ENCODE measurements at places on chromosomes 16 and 17.

DNA sequence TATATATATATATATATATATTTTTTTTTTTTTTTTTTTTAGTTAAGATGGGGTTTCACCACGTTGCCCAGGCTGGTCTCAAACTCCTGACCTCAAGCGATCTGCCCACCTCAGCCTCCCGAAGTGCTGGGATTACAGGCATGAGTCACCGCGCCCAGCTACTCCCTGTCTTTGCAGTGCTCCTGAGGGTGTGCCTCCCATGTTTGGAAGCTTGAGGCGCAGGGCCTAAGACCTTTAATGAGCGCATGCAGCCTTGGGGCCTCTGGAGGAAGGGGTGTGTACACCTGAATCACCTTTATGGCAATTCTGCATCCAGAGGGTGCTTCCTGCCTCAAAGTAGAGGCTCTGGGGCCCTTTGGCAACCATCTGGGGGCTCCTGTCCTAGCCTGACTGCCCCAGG lies 219.4 kb upstream of the CIBAR2 start:
- DNase-seq: no peak

DNA sequence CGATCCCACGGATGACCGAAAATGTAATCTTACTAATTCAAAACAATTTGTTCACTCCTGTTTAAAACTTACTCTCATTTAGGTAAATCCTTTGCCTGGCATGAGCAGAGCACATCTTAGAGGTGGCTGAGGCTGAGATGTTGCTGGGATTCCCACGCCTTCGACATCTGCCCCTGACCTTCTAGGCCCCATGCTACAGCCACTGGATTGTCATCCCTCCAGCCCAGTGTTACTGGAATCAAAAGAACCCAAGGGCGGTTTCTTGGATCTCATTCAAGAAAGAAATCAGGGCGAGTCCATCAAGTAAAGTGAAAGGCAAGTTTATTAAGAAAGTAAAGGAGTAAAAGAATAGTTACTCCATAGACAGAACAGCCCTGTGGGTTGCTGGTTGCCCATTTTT lies 64.5 kb upstream of the SHISA6 start:
- DNase-seq: no peak

DNA sequence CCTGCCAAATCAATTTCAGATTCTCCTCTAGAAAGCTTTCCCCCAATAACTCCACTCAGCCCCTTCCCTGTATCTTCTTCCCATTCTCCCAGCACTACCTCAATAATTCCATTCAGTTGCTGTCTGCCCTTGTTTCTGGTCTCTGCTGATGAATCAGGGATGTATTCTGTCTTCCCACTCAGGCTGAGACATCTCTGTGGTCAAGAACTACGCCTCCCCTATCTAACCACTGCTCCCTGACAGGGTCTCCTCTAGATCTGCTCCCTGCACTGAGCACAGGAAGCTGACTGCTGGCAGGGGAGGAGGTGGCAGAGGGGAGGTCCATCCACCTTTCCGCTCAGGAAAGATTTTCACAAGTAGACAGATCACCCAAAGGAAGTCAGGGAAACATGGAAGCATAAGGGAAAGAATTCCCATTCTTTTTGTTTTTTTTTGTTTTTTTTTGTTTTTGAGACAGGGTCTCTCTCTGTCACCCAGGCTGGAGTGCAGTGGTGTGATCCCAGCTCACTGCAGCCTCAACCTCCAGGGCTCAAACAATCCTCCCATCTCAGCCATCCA lies 16.9 kb upstream of the SP2 start:
- DNase-seq: no peak

DNA sequence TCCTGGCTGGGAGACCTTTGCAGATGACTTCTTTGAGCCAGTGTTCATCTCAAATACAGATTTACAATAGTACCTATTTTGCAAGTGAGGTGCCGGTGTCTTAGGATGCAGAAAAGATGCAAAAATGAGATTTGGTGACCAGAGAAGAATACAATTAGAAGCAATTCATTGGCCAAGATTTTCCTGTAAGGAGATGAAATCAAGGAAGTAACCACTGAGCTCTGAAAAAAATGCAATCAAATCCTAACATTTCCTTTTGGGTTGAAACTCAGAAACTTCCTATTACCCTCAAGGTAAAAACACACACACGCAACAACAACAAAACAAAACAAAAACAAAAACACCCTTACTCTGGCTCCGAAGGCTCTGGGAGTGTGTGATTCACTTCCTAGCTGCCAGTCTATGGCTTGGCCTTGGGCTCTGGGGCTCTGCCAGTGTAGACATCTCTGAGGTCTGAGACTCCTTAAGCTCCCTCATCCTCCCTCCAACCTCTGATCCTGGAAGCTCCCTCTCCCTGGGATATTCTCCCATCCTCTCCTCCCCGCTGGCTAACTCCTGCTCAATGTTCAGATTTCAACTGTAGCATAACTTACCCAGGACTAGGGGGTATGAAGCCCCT lies 16.8 kb upstream of the MT4 start:
- DNase-seq: no peak

- DNase-seq: no peak
These were observed 104.0 kb upstream of the CCL2 start for GRCh38 chr17:34151102-34151501.

- no peak for DNase-seq
These were observed 37.9 kb downstream of the SOX8 start for GRCh38 chr16:1019231-1020090.

GRCh38 chr17:20562587-20562986 lies 16.9 kb upstream of the CDRT15L2 start:
- no peak for DNase-seq

- no peak for DNase-seq
These were observed 11.6 kb upstream of the CES4A start for GRCh38 chr16:66976746-66977145.

GRCh38 chr17:81723651-81724209 lies 11.6 kb downstream of the SLC25A10 start:
- no peak for DNase-seq

GRCh38 chr17:7640783-7641182 lies 9.9 kb upstream of the ATP1B2 start:
- DNase-seq: no peak

- DNase-seq: no peak
These were observed 1.3 kb upstream of the CENPV start for GRCh38 chr17:16354585-16354984.

DNA sequence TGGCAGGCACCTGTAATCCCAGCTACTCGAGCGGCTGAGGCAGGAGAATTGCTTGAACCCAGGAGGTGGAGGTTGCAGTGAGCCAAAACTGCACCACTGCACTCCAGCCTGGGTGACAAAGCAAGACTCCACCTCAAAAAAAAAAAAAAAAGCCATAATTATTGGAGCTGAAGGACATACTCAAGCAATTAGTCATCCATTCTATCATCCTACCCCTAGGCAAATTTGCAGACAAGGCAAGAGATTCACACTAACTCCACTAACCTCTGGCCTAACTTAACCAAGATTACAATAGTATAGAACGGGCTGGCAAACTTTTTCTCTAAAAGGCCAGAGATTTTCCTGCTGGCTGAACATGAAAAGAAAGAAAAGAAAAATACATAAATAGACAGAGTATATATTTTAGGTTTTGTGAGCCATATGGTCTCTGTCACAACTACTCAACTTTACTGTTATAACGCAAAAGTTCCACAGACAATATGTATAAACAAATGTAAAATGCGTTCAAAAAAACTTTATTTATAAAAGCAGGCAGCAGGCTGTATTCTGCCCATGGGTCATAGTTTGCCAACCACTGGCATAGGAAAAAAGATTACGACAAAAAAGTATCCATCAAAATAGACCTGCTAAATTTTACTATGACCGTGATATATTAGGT lies 29.7 kb downstream of the BRIP1 start:
- no peak for DNase-seq

GRCh38 chr17:63196772-63197335 lies 230.8 kb downstream of the TANC2 start:
- no peak for DNase-seq

- DNase-seq: no peak
These were observed 160.4 kb downstream of the CMIP start for GRCh38 chr16:81604960-81605383.

DNA sequence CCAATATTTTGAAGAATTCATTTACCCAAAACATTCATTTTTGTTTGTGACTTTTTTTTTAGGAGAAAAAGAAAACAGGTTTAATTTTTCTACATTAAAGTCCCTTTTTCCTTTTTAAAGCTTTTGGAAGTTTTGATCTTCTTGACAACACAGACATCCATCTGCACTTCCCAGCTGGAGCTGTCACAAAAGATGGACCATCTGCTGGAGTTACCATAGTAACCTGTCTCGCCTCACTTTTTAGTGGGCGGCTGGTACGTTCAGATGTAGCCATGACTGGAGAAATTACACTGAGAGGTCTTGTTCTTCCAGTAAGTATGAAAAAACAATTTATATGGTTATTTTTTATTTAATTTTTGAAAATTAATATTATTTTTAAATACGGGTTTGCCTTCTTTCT lies 37.2 kb downstream of the SIAH1 start:
- DNase-seq: no peak

DNA sequence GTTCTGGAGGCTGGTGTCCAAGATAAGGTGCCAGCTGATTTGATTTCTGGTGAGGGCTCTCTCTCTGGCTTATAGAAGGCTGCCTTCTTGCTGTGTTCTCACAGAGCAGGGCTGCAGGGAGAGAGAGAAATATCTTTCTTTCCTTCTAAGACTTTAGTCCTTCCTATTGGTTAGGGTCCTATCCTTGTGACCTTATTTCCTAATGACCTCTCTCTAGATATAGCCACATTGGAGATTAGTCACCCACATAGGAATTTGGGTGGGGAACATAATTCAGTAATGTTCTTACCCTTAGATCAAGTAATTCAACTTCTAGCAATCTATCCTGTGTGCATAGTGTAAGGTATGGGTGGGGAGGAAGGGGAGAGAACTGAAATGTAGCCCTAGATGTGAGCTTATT lies 18.0 kb upstream of the ABCA5 start:
- DNase-seq: no peak

DNA sequence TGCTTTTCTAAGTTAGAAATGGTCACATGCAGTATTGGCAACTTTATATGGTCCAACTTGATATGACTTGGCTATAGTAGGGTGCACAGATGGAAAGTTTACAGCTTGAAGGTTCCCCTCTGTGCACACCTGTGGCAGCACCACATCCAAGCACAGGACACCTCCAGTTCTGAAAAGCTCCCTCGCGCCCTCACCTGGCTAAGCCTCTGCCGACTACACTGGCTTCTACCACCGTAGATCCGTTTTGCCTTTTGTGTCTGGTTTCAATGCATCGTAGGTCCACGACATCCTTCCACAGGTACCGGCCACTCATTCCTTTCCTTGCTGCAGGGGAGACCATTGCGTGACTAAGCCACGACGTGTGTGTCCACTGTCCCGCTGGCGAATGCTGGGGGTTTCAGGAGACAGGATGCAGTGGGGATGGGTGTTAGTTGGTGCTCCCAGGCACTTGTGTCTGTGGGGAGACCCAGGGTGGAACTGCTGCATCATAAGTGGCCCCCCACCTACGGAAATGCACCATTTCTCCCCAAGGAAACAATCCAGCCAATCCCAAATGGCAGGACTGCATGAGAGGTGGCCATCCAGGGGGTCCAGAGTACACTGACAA lies 4.9 kb upstream of the RASD1 start:
- no peak for DNase-seq

DNA sequence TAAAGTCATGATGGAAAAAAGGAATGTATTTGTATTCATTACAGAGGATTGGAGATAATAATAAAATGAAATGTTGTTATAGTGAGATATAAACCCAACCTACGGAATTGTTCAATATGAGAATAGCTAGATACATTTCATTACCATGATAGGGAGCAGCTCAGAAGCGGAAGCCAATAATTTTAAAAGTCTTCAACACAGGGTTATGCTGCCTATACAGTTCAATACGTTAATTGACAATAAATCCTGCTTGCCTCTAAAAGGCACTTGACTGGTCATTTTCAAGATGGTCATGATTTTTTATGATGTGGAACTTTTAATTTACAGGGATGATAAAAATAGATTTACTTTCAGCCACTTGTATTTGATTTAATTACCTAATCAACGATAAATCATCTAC lies 506.8 kb downstream of the TMEM114 start:
- no peak for DNase-seq

- no peak for DNase-seq
These were observed 4.7 kb upstream of the ZNHIT3 start for GRCh38 chr17:36481829-36482228.

DNA sequence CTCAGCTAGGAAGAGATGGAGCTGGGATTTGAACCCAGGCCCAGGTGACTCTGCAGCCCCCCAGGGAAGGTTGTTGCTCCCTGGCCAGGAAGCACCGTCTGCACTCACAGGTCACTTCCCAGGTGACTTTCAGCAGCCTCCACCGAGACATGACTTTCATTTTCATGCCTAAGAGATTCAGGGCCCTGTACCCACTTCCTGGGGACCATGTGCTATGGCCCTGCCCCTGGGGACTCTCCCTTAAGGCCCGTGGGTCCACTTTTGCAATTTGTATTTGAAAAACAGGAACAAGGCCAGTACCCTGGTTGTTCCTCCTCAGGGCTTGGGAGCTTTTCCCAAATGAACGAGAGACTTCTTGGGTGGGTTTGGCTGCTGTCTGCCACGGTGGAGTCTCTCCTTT lies 191.0 kb downstream of the IRF8 start:
- DNase-seq: no peak

DNA sequence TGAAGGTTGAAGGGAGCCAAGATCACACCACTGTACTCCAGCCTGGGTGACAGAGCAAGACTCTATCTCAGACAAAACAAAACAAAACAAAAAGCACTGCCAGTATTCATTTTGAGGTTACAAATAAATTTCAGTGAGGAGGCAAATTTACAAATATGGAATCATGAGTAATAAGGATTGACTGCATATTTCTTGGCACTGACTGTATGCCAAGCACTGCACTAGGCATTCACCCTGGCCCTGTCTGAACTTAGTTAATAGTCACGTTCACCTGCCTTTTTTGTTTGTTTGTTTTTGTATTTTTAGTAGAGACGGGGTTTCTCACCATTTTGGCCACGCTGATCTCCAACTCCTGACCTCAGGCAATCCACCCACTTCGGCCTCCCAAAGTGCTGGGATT lies 5.1 kb downstream of the LDAF1 start:
- DNase-seq: no peak

GRCh38 chr16:12195296-12195695 lies 218.8 kb downstream of the SNX29 start:
- DNase-seq: no peak

GRCh38 chr17:55576996-55577586 lies 65.8 kb upstream of the SMIM36 start:
- DNase-seq: no peak

Data from left renal cortex interstitium (tissue), 4 donors.